ENCODE measurements at places on chromosomes 5 and 9. TPM values are rescaled to one million over a fixed set of nuclear protein-coding genes. Genes with fewer than 3 reads are reported as not detected.

The FOXD1 gene
- total RNA-seq: 5.4 TPM

DNA sequence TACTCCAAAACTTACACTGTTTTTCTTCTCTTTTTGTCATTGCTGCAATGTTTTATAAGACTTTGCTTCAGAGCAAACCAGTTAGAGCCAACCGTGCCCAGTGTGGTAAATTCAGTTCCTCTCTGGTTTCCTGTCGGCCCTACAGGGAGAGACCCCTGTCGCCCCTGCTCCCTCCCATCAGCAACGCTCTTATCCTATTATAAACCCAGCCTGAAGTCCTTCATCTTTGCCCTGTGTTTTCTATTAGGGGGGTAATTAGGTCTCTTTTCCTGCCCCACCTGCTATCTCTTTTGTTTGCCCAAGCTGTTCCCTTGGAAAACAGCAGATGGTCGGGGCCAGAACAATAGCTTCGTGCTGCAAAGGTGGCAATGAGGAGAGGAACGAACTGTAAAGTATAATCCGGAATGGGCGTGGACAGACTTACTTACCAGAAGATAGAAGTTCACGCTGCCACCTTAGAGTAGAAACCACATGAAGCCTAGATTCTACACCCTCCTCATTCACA is 21.4 kb upstream of the OTULINL start:
- DNase-seq: no peak

DNA sequence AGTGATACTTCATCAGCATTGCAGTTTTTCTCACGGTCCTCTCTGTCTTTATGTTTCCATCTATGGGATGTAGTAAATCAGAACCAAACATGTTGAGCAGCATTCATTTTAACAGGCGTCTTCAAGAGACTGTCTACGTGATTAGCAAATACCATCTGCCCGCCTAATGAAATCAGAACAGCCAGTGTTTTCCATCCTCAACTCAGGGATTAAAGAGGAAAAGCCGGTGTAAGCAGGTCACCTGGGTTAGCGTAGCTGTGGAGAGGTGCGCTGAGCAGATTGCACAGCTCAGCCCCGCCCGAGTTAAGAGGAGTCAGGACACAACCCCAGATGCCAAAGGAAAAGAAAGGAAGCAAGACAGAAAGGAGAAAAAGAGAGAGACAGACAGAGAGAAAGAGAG is 54.3 kb upstream of the ANKRD33B start:
- no peak for DNase-seq

GRCh38 chr5:75584641-75585040 is 26.6 kb upstream of the ANKDD1B start:
- DNase-seq: no peak

DNA sequence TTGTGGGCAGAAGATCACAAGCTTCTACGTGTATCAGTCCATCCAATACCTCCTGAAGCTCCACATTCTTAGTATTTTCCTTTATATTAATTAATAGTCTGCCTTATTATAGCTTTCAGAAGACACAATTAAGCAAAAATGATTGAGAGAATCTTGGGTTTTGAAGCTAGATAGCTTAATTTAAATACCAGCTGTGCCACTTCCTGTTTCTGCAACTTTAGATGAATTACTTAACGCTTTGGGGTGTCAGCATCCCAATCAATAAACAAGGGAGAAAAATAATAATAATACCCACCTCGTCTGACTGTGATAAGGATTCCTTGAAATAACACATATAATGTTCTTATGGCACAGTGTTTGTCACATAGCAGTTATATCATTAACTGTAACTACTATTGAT is 44.7 kb upstream of the HTR4 start:
- DNase-seq: no peak

- peak; percentile 27 for DNase-seq
Measured at GRCh38 chr9:93132287-93132927, 1.6 kb downstream of the NINJ1 start.
